ENCODE measurements at places on chromosomes 3 and 15. TPM values are rescaled to one million over a fixed set of nuclear protein-coding genes. Genes with fewer than 3 reads are reported as not detected.

SST gene
- not detected for total RNA-seq

CIDEC gene
- not detected for total RNA-seq

OR5K4 gene
- not detected for total RNA-seq

MCCC1 gene
- total RNA-seq: 38.8 TPM

FOXL2 gene
- total RNA-seq: 0.30 TPM

MESP2 gene
- total RNA-seq: not detected

TBC1D21 gene
- not detected for total RNA-seq

BCHE gene
- total RNA-seq: not detected

ACTRT3 gene
- total RNA-seq: 0.93 TPM

DNA sequence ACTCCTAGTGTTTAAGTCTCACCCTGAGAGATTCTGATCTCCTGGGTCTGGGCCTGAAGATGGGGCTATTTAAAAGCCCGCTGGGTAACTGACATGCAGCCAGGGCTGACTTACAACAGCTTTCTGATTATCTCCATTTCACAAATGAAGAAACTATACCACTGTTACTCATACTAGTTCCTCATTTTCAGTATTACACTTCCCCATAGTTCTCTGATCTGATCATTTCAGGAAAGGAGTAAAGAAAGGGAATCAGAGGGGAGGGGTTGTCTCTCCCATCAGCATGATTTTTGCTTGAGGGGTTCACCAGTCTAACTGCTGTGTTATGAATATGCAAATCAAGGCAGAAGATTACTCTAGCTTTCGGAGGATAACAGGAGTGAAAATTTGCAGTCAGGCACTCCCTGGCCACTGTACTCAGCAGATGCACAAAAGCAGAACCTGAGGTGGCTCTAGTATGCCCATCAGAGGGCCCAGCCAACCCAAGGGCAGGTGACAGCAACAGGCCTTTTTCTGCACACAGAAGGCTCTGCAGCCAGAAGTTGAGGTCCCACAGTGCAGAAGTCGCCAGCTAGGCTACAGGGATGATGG lies 59.4 kb downstream of the DAPK2 start:
- no peak for DNase-seq

DNA sequence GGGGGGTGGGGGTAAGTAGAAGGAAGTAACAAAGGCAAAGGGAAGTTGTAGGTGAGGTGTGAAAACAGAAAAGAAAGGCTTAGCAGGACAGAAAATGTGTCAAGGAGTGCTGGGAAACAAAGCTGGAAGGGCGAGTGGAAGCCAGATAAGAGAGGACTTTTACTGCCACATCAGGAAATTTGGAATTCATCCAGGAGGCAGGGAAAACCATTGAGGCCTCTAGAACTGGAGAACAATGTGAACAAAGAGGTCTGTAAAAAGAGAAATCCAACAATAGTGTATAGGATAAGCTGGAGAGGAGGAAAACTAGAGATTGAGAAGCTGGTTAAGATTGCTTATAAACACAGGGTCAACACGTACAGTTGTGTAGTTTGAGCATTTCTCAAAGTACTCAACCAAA lies 116.6 kb downstream of the NTRK3 start:
- no peak for DNase-seq

GRCh38 chr3:170697908-170698307 lies 112.0 kb upstream of the SLC7A14 start:
- no peak for DNase-seq

DNA sequence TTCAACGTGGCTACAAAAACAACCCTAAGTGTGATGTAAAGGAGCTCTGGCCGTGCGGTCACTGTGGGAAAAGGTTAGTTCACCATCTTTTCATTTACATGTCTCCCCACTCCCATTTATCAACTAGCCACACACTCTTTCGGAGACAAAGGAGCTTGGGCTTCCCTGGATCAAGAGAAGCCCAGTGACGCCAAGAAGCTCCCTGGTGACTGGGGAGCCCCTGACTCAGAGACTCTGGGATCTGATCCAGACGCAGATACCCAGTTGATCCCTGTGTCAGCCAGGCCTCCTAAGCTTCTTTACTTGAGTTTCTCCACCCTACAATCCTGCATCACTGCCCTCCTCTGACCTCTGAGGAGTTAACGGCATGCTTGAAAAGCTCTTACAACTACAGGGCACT lies 43.9 kb downstream of the HEG1 start:
- no peak for DNase-seq

DNA sequence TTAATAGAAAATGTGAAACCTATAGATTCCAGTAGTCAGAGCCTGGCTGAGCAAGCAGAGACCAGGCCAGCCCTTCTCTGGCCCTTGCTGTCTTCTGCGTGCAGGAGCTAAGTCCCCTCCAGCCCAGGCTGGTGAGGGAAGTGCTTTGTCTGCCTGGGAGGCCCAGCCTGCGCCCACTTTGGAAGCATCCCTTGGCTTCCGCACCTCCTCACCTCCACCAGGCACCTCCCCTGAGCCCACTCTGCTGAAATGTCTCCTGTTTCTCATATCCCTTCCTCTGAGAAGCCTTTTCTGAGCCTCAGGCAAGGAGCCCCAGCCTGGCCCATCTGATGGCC lies 45.3 kb downstream of the ALDH1L1 start:
- no peak for DNase-seq

DNA sequence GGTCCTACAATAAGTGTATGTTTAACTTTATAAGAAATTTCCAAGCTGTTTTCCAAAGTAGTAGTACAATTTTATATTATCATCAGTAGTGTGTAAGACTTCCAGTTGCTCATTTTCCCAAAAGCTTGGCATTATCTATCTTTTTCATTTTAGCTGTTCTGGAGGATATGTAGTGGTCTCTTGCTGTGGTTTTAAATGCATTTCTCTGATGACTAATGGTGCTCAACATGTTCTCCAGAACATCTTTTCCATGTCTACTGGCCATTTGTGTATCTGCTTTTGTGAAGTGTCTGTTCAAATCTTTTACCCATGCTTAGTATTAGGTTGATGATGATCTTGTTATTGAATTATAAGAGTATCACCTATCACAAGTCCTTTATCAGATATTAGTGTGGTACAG lies 13.3 kb downstream of the BCL2A1 start:
- no peak for DNase-seq

- peak; percentile 22 for DNase-seq
Measured at GRCh38 chr3:186380622-186381380, 18.8 kb upstream of the DGKG start.

- no peak for DNase-seq
Measured at GRCh38 chr3:73718326-73719110, 93.8 kb upstream of the PDZRN3 start.

DNA sequence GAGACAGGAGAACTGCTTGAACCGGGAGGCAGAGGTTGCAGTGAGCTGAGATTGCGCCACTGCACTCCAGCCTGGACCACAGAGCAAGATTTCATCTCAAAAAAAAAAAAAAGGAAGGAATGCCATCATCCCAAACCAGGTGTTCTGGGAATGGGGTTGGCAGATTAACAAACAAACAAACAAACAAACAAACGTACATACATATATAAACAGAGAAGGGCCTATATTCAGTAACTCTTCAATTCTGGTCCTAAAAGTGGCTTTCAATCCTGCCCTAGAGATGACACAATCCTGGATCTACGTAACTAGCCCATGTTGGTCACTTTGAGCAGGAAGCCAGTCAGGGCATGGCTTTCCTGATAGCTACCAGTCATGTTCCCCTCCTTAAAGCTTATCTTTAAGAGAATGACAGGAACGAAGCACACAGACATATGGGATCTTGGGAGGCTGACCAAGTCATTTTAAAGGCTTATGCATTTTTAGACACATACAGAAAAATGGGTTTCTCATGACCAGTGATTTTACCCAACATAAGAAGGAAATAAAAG lies 29.9 kb upstream of the RAB11A start:
- no peak for DNase-seq

DNA sequence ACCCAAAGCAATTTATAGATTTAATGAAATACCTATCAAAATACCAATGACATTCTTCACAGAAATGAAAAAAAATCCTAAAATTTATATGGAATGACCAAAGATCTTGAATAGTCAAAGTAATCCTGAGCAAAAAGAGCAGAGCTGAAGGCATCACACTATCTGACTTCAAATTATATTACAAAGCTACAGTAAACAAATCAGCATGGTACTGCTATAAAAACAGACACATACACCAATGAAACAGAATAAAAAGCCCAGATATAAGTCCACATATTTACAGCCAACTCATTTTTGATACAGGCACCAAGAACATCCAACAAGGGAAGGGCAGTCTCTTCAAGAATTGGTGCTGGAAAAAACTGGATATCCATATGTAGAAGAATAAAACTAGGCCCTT lies 54.9 kb upstream of the TMEM158 start:
- no peak for DNase-seq

GRCh38 chr3:78455712-78456433 lies 1311.9 kb downstream of the ROBO1 start:
- DNase-seq: no peak

- DNase-seq: no peak
Measured at GRCh38 chr3:127604035-127604434, 5.8 kb downstream of the MCM2 start.

Measured in MCF 10A (cell line).